ENCODE measurements at places on chromosomes 5 and 9.

GRCh38 chr5:31186672-31187267, 6.7 kb upstream of the CDH6 start:
- DNase-seq, result peak; percentile 27

DNA sequence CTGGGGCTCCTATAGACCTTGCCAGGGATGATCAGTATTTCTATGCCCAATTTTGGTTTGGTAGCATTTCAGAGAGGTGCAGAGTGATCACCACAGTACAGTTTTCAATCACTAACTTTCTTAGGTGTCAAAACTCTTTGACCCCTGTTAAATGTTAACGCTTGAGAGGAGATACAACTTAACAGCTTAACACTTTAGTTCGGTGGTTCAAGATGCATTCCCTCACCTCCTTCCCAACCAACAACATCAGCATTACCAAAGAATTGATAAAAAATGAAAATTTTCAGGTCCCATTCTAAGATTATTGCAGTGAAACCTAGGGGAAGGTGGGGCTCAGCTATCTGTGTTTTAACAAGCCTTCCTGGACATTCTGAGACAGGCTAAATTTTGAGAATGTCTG, 16.2 kb downstream of the ALDH1A1 start:
- no peak for DNase-seq

DNA sequence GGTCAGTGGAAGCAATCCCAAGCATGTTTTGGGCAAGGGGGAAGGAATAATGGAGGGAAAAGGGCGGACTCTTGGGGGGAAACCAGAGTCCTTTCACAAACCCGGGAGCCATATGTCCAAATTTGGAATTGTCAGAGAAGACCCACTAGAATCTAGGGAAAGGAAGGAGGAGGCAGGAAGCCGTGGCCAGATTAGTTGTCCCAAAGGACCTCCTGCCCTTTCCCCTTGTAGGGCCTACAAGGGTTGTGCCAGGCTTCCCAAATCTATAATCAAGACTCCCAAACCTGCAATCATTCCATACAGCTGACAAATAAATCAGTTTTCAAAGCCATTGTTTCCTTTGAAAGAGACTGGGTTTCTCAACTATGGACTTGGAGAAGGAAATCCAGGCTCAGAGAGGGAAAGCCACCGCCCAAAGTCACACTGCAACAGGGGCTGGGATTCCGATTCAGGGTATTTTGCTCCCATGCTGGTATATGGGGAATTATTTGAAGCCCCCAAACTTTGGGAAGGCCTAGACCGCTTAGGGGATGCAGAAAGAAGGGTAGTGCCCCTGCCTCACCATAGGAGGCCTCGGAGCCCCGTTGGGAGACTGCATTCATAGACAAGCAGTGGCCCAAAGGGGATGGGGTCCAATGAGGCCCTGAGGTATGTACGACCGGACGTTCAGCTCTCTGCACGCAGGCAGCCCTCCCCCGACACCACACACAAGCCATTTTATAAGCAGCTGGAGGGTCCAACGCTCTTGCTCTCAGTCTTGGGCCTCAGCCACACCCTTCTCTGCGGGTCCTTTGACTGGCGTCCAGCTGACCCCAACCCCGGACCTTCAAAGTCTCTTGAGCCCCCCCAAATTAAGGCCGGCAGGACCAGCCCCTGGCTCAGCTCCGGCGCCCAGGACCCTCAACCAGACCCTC, 815 bp downstream of the ANXA6 start:
- DNase-seq, result peak; percentile 58

- DNase-seq, result peak; percentile 22
Observed at GRCh38 chr5:10355071-10355889, 1.8 kb downstream of the MARCHF6 start.

DNA sequence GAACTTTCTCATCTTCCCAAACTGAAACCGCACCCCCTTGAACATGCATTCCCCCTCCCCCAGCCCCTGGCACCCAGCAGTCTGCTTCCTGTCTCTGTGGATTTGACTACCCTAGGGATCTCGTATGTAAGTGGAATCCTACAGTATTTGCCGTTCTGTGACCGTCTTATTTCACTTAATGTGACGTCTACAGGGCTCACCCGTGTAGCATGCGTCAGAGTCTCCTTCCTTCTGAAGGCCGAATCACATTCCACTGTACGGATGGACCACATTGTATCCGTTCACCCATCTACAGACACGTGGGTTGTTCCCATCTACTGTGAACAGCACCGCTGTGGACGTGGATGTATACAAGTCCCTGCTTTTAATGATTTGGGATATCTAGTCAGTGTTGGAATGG, 4.5 kb downstream of the PRRX2 start:
- DNase-seq, result peak; percentile 85

GRCh38 chr5:168770036-168770498, 190.9 kb upstream of the PANK3 start:
- no peak for DNase-seq

- no peak for DNase-seq
Observed at GRCh38 chr9:26949637-26950069, 2.6 kb upstream of the PLAA start.

DNA sequence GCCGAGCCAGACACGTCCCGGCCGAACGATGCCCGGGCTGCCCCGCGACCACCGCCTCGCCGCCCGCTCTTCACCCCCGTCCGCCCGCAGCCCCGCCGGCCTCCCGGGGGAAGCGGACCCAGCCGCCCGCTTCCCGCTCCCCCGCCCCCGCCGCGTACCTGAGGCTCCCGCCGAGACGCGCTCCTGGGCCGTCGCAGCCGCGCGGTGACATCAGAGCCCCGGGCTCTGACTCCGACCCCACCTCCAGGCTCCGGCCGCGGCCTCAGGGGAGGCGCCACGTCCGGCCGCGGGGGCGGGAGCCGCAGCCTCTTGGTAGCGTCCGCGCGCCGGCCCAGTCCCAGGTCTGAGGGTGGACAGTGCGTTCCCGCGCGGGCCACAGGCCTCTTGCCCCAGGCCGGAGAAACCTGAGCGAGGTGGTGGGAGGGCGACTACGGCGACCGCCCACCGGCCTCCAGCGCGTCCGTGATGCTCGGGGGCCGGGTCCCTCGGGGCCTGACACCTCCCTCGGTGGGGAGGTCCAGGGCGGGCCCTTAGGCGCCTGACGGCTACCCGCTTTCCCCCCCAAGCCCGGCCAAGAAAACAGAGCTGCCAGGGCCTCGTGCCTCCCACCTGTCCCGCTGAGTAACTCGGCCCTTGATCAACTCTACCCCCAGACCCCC, at the start of gene SHROOM1:
TSS of gene SHROOM1 (minus strand) at position 212 of the 659 bp plus-strand sequence. CDS start 4,507 bp downstream, outside the sequence.
- peak; percentile 59 for DNase-seq

DNA sequence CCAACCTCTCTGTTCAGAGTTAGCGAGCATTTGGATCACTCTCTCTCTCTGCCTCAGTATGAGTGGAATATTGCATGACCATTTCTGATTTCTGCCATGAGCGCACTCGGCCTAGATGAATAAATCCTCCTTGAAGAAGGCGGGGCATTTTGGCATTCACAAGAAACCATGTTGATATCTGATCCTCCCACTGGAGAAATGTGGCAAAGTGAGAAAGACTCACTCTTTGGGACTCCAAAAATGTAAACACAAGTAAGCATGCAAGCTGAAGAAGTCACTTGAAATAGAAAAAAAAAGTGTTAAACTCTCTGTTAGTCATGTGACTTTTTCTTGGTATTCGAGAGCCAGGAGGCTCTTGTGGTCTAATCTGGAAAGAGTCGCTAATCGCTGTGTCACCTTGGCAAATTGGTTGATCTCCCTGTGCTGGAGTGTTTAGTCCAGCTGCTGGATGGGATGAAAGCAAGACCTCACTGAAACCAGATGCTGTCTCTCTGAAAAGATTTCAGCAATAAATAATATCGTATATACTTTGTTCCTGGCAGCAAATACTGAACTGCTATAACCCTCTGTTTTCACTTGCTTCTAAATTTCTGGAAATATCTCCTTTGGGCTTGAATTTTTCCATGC, 95.5 kb downstream of the GHR start:
- DNase-seq, result peak; percentile 92

GRCh38 chr5:153496835-153497234, 6.4 kb downstream of the GRIA1 start:
- peak; percentile 38 for DNase-seq

DNA sequence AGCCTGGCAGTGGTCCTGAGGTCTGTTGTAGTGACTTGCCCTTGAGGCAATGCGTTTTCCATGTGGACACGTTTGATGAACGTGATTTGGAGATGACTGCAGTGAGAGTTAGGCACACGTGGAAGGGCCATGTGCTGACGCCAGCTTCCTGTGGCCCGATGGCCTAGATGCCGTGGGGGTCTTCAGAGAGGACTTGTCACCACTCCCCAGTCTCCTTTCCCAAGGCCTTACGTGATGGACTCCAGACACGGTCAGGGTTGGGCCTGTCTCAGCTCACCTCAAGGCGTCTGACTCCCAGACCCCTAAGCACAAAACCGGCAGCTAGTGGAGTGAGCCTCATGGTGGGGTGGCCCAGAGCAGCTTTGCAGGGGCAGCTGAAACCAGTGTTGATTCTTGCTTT, 92.9 kb downstream of the ANGPTL2 start:
- no peak for DNase-seq

GRCh38 chr5:19928562-19929421, 59.2 kb downstream of the CDH18 start:
- DNase-seq, result peak; percentile 67

DNA sequence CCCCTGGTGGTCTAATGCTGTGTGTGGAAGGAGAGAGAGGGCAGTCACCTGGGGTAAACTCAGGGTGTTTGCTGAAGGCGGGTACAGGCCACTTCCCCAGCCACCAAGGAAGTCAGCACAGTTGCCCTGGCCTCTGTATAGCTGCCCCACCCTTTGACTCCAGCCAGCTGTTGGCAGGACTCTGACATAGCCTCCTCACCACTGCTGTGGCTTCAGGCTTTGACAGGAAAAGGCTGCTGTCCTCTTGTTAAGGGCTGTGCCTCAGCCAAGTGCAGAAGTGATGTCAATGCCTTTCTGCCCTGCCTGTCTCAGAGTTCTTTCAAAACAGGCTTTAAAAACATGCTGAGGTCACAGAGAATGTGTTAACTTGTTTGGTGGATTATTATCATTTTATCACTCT, 487.2 kb upstream of the KLF4 start:
- peak; percentile 43 for DNase-seq

DNA sequence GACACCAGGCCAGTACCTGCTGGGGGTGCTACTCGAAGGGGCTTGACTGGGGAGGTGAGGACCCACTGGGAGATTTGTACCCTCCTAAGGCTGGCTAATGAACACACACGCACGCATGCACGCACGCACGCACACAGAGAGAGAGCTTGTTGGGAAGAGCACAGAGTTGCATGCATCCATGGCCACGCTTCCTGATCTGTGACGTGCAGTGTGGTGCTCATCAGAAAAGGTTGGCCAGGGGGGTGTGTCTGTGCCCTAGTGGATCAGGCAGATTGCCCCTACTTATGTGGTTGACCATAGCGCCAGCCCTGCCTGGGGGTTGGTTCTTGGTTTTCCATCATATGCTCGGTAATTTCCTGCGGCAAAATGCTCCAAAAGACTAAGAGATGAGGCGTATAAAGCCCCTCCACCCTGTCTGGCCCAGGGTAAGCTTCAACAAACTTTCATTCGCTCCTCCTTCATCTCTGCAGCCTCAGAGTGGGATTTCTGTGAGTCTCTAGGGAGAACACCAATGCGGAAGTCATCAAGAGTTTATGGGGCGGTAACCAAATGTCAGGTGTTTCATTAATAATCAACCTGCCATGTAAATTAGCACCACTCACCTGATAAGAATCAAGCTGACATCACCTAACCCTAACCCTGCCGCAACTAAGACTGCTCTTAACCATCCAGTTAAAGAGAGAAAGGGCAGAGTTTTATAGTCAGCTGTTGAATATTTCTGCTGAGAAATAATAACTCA, 8.0 kb upstream of the GFI1B start:
- DNase-seq, result no peak
